ENCODE measurements at places on chromosomes 6 and 20. TPM values are rescaled to one million over a fixed set of nuclear protein-coding genes. Genes with fewer than 3 reads are reported as not detected.

The SLC26A8 gene
- not detected for total RNA-seq

The C6orf132 gene
- total RNA-seq: 66.0 TPM

The COL21A1 gene
- 1.0 TPM for total RNA-seq

The DNAH8 gene
- 0.06 TPM for total RNA-seq

The HLA-DQA1 gene
- total RNA-seq: not detected

All from PC-3 (cell line).